Fibroblast of villous mesenchyme (primary cell): ENCODE measurements at places on chromosomes 11 and 22. TPM values are rescaled to one million over a fixed set of nuclear protein-coding genes. Genes with fewer than 3 reads are reported as not detected.

DNA sequence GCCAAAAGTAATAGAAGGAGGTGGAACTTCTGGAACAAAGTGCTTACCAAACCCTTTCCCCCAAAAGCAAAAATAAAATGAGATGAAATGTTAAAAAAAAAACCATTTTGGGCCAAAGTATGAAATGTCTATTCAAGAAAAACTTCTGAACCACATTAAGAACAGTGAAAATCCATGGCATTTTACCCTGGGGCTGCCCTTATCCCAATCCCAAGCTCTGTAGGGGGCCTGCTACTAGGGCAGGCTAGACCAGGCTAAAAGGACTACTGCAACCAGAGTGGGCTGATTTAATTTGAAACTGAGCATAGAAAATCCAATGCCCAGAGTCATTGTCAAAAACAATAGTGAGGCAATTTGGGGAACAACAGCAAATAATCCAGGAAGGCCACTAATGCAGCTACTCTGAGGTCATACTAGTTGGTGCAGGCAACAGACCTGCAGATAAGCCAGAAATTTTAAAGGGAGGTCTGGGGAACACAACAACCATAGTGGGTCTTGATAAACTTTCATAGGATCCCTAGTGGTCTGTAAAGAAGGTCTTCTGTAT is 99.4 kb downstream of the RELT start:
- DNase-seq = no peak

SELENOH gene
- 66.9 and 68.9 TPM in 2 replicates for total RNA-seq

DKK3 gene
- 316 and 338 TPM in 2 replicates for total RNA-seq

GRCh38 chr22:43833286-43834240 is 21.5 kb upstream of the EFCAB6 start:
- no peak for DNase-seq

API5 gene
- total RNA-seq = 85.0 and 110 TPM in 2 replicates

DNA sequence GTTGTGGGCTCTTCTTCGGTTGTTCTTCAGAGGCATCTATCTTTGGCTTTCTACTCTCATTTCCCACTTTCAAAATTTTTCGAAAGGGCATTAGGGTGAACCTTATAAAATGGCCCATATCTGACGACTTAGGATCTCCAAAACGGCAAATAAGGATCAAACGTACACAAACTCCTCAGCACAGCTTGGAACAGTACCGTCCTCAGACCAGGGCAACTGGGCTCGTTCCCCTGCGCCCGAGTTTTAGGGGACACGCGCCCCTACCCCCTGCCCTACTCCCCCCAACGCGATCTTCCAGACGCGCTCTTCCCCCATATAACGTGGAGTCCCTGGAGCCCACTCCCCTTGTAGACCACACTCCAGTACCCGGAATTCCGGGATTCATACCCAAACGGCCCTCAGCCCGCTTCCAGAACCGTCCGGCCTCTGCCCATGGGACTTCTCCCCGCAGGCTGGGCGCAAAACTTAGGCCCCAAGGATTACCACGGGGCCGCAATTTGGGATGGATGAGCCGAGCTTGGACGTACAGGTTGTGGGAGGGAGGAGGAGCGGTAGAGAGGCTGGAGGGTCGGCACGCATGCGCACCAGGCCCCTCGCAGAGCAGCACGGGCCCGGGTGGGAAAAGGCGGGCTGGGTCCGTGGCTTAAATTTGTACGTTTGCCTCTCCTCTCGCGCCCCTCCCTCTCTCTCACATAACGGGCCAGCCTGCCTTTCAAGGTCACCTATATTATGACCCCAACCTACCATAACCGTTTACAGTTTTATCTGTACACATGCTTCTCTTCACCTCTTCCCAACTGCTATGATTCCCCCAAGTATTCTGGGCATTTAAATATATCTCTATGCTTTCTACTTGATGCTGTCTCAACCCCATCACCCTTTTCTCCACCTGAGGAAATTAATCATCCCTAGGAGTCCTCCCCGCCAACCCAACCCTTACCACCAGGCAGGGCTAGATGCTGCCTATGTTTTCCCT is 3.4 kb downstream of the CCDC89 start:
- DNase-seq = peak; percentile 47

KCNQ1OT1 gene
- 6.0 and 6.1 TPM in 2 replicates for total RNA-seq

DNA sequence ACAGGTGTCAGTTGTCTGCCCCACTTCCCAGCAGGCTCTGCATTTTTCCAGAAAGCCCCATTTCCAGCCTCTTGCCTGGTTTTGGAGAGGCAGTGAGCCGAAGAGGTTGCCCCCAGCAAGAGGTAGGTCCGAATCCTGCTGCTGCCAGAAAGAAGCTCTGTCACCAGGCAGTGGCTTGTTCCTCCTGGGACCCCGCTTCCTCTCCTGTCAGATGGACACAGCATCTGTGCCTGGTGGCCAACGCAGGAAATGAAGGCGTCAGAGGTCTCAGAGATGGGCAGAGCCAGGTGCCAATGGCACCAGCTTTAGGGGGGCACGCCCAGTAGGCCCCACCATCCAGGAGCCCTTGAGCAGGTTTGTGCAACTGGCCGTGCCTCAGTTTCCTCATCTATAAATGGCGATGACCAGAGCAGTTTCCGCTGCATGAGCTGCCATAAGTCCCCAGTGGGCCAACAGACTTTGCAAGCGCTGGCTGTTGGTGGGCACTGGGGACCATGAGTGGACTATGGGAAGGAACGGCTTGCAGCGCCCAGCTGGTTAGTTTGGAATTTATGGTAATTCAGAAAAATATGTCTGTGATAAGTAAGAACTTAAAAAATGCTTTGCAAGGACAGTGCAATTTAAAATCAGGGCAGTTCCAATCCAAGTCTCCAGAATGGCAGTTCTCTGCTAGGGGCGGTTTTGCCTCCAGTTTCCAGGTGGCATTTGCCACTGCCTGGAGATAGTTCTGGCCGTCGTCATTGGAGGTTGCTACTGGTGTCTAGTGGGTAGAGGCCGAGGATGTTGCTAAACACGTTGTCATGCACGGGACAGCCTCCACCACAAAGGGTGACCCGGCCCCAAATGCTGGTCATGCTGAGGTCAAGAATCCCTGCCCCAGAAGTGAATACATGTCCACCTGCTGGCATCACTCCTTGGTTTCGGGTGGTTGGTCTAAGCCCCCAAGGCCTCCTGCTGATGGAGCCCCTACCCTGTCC is 2.3 kb upstream of the OSBPL5 start:
- no peak for DNase-seq

WT1 gene
- 5.8 and 16.4 TPM in 2 replicates for total RNA-seq

DNA sequence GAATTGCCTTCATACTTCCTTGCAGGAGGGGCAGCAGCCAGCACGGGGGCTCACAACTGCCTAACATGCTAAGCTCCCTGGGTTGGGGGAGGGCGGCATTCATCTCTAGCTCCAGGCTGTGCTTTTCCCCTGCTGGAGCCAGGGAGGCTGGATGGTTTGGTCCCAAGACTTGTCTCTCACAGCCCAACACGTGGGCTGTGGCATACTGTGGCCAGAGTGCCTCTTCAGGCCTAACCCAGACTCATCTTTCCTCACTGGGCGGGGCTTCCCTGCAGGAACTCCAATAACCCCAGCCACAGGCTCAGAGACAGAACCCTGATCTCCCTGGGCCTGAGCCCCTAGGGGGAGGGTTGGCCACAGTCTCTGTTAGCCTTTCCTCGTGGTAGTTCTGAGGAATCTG is 121.9 kb upstream of the PLET1 start:
- no peak for DNase-seq

GRCh38 chr11:61151545-61152252 is 9.5 kb downstream of the VPS37C start:
- no peak for DNase-seq
